SHP77 (cell line): ENCODE measurements at places on chromosomes 5 and 9.

DNA sequence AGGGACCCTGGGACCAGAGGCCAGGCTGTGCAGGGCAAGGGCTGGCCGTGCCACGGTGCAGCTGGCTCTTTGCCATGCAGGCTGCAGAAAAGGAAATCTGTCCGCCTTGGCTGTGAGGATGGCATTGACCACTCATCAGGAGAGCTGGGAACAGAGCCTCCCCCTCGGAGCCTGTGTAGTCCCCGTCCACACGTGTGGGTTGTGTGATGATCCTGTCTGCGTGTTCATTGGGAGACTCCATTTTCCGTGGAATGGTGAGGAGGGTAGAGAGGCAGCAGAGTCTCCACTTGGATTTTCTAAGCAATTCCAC, 47.7 kb downstream of the EHMT1 start:
- DNase-seq: no peak

DNA sequence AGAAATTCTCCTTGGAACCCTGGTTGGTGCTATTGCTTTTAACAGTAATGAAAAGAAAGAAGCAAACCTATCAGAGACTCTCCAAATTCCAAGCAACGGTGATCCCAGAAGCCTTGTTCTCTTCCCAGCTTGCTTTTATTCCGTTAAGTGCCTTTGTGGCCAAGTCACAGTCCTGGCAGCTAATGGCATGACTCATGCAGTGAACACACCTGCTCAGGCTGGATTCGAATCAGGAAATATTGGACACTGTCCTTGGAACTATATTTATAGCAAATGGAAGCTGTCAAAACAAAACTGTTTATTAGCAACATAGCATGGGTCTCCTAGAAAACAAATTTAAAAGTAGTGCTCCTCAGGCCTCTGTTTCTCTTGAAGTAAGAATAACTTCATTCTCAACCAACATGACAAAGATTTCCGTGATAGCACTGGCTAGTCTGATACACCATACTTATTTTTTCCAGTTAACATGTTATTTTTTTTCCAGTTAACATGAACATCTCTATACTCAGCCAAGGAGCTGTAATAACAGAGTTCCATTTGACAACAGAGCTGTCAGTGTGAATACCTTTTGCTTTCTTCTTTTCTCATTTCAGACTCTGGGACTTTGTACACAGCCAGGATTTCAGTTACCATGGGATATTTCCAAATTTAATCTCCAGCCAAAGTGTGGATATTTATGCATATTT, 502.4 kb downstream of the GADD45G start:
- DNase-seq: peak; percentile 90

DNA sequence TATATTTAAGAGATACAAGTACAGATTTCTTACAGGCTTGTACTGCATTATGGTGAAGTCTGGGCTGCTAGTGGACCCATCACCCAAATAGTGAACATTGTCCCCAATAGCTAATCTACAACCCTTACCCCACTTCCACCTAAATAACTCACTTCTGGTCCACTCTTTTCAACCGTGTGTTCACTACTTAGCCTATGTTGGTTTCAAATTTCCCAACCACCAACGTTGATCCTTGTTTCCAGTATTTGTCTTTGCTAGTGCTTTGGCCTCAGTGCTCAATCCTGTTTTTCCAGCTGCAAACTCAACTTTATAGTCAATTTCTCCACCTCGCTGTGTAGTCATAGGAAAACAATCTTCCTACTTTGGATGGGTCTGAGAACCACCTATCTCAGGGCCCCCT, 45.3 kb upstream of the TTC39B start:
- DNase-seq: no peak

- DNase-seq: no peak
Measured at GRCh38 chr5:154140381-154140780, 50.2 kb upstream of the GALNT10 start.

DNA sequence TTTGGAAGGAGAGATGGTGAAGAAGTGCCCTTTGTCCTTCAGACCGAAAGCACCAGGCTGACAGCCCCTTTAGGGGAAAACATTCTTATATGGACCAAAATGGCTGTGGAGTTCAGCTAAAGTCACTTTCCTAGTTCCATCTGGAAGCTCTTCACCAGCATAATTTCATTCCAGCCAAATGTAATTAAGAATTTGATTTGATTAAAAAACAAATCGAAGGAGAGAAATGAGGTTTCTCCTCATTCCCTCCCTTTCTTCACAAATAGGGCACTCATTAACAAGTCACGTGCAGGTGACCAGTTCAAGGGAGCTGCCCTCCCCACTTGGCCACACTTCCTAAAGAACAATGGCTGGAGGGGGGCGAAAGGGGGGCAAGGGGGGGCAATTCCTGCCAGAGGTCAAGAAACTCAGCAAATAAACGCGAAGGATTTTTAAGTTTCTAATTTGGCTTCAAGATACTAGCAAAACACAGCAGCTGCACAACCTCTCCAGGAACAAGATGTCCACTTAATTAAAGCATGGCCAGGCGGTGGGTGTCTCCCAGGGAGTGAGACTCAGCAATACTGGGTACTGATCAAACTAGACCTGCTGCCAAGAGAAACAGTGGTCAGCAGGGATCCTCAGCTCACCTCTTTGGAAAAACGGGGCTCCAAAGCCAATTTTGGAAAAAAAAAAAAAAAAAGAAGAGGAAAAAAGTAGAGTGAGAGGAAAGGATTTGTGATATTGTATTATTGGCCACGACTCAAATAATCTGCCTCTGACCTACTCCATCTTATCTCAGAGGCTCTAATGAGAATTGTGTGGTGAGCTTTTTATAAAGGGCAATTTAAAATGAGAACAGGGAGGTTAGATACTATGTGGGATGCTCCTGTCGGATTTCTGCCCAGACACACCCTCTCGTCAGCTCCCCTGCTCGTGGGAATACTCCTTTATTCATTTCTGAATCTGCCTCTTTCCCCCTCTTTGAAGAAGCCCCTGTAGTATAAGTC, 254.3 kb downstream of the ZSWIM6 start:
- no peak for DNase-seq

DNA sequence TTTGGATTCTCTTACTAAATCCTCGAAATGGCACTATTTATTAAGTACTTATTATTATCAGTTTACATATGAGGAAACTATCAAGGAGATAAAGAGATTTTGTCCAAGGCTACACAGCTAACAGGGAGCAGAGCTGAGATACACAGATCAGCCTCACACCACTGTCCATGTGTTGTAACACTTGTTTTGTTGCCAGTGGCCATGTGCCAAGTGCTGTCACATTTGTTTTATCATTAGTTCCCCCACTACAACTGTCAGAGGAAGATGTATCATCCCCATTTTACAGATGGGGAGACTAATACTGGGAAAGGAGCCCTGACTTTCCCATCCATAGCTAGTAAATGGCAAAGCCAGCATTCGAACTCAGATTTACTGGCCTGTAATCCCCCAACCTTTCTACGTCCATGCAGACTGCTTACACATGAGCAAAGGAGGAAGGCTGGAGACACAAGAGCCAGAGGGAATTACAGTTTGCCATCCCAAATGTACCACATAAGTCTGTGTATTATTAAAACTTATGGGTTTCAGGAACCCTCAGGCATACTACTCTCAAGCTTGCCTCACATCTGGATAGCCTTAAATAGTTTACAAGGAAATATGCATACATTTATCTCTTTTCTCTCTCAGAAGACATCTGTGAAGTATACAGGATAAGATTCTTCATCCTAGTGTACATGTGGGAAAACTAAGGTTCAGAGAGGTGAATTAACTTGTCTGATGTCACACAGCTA, 25.1 kb downstream of the PAPPA start:
- DNase-seq: no peak

GRCh38 chr5:172413601-172414171, 40.6 kb downstream of the SH3PXD2B start:
- no peak for DNase-seq

DNA sequence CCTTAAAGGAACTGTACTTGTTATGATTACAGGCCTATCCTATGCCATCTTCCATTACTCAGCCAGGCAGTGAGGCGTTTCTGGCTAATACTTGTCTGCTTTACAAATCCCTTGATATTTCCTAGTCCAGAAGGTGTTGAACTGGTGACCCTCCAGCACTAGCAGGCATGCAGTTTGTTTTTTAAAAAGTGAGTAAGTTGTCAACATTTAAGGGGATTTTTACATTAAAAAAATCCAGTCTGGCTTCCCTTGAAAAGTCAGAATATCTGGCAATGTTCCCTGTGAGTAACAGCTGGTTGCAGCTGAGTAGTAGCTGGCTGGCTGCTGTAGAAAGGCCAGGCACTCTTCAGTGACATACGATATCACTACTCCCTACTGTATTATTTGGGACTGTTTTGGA, 21.8 kb downstream of the GRIN3A start:
- peak; percentile 13 for DNase-seq

- no peak for DNase-seq
Measured at GRCh38 chr5:72159501-72159911, 52.2 kb downstream of the MAP1B start.

DNA sequence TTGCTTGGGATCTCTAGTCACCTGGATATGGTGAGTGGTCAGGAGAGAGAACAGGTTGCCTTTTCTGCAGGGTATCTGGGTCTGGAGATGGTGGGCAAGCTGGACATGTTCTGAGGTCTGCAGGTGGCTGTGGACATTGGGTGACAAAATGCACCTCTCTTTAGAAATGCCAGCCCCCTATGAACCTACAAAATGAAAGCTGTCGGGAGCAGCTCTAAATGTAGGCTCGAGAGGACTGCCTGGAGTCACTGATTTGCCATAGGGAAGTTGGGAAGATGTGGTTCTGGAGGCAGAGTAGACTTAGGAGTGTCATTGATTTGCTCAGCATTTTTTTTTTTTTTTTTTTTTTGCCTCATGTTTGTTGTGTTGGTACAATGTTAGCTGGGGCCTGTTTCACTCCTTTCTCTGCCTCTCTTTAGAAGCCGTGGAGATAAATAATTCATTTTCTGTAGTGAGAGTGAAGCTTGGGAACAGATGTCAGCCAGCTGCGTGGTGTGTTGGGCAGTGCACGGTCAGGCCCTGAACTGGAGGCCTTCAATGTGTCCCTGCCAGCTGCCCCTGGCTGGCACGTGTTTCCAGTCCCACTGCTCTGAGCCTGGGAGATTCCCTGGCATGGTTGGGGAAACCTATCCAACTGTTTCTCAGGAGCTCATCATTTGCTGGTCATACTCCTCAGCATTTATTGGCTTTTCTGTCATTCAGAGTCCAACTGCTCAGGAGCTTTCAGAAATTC, 5.4 kb downstream of the RGS3 start:
- peak; percentile 21 for DNase-seq

GRCh38 chr9:92030367-92030766, 80.3 kb upstream of the ROR2 start:
- no peak for DNase-seq

- DNase-seq: no peak
Measured at GRCh38 chr5:151648988-151649387, 37.7 kb downstream of the SPARC start.

DNA sequence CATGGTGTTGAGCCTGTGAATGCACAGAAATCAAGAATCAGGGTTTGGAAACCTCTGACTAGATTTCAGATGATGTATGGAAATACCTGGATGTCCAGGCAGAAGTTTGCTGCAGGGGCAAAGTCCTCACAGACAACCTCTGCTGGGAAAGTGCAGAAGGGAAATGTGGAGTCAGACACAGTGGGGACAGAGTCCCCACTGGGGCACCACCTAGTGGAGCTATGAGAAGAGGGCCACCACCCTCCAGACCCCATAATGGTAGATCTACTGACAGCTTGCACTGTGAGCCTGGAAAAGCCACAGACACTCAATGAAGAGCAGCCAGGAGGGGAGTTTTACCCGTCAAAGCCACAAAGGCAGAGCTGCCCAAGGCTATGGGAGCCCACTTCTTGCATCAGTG, 181.9 kb upstream of the SEMA6A start:
- DNase-seq: no peak

GRCh38 chr5:147485046-147485445, 24.8 kb downstream of the DPYSL3 start:
- DNase-seq: no peak

GRCh38 chr9:38689678-38690077, 30.3 kb downstream of the FAM240B start:
- DNase-seq: no peak

DNA sequence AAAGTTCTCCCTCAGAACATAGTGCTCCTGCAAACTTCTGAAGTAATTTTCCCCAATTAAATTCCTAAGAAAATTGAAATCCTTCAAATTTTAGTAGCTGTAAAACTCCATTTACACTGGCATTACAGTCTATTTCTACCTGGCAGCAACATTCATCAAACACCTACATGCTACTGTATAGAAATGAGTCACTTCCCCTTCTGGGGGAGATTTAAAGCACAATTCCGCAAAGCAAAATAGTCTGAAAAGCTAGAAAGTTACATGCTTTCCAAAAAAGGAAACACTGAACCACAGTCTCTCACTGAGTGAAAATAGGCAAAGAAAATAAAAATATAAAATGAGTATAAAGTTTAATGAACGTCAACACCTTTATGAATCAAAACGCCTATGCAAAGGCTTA, 43.3 kb downstream of the MCTP1 start:
- DNase-seq: no peak

DNA sequence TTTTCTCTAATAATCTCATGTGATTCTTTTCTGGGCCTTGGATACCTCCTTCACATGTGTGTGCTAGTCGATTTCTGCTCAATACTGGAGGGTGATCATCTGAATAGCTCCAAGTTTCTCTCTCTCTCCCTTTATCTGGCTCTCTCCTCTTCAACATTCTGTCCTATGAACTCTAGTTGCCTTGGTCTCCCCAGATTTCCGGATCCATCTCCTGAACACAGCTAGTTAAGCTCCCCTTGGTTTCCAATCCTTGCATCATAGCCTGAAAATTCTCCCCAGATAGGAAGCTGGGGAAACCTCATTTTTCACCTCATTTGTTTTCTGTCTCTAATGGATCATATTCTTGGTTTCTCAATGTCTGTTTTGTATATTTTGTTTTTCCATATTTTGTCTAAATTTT, 832.3 kb downstream of the MTRR start:
- no peak for DNase-seq

DNA sequence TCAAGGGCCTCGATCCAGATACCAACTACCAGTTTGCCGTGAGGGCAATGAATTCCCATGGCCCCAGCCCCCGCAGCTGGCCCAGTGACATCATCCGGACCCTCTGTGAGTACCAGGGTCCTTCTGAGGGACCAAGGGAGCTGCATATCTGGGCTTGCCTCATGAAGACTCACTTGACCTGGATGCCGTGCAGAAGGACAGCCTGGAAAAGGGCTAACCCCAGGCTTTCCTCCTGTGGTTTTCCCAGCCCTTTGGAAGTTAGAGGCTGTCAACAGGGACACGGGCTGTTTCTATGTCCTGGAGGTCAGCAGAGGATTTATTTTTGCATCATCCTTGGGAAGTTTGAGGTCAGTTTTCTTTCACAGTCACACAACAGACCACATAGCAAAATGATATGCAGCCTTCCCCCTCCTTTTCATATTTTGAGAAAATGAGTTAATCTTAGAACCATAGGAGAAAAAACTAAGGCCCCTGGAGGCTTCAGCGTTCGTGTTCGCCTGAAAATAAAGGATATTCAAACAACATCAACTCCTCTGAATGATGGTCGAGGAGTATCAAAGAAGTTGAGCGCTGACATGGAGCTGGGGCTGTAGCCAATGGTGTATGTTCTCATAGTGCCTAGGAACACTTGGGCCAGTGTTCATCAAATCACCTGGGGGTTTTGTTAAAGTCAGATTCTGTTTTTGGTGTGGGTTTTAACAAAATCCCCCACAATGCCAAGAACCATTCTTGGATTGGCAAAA, 112.2 kb downstream of the EGFLAM start:
- DNase-seq: no peak

- no peak for DNase-seq
Measured at GRCh38 chr5:96377597-96377996, 55.5 kb downstream of the PCSK1 start.
